ENCODE measurements at places on chromosomes 5 and 9.
A peak's percentile ranks its signal among the peaks of the same experiment; 100 is the strongest.

DNA sequence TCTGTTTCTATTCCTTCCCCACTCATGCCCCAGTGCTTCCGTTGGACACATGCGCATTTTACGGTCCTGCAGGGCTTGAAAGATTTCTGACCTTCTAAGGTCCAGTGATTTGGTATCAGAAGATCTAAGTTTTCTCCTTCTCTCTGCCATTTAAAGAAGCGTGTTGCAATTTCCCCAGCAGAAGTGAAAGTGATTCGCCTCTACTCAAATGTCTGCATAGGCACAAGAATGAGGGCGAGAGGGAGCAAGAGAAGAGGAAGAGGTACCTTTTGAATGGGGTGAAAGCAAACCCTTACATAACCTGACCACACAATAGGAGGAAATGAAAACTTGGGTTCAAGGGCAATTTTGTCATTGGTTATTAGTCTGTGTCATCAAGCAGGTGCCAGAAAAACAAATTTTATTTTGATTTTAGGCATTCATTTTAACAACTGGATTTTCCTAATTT, 31.7 kb upstream of the NR3C1 start:
- DNase-seq = no peak

DNA sequence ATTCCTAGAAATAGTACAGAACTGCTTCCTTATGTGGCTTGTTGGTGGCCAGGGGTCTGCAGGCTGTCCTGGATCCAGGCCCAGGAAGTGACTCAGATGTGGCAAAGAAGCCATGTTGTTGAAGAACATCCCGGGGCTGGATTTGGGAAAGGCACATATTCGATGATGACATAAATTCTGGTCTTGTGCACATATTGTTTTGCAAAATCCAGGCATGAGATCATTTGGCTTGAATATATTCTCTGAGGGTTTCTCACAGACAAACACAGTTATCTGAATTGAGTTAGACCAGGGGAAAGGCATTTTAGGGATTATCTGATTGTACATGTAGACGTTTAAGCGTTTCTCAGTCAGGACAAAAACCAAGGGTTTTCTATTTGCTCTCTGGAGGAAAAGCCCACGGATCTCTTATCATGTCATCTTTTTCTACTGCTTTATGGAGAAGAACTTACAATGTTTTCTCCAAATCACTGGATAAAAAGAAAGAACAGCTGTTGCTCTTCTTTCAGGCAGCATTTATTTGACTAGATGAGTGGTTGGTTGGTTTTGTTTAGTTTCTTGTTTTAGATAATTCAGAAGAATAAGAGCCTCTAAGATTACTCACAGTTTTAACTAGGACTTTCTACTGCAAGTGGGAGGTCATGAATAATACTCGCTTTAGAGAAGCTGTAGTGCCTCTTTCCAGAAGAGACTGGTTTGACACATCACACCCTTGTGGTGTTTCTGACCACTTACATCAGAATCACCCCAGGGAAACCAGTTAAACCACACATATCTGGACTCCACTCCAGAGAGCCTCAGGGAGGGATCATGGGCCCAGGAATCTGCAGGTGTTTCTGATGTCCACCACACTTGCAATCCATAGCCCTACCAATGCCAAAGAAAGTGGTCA, 29.5 kb upstream of the LHFPL2 start:
- DNase-seq = no peak

DNA sequence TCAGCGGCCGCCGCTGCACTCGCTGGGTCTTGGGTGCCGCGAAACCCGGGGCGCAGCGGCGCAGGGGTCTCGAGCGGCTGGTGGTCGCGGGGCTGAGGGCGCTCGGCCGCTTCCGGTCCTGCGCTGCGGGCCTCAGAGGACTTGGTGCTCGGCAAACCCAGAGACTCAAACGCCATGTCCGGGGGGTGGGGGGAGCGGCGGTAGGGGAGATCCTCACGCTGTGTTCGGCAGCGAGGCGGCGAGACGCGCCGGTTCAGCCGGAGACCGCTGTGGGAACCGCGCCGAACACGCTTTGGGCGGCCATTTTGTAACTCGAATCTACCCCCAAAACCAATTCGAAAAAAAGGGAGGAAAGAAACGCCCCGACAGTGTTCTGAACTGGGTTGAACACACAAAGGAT, 317.5 kb upstream of the CDH18 start:
- no peak for DNase-seq

DNA sequence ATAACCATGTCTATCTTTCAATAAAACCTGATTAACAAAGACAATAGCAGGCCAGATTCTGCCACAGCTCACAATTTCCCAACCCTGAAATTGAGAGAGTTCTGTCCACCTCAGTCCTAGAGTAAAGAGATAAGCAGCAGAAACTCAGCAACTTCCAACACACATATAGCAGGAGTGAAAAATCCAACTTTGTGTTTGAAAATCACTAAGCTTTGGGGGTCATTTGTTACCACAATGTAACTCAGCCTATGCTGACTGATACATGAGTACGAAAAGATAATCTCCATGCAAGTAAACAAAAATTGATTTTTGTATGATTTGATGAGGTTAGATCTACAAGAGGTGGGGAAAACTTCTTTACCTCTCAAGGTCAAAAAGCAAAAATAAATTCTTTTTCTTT, 231.0 kb upstream of the DAPK1 start:
- DNase-seq = no peak

DNA sequence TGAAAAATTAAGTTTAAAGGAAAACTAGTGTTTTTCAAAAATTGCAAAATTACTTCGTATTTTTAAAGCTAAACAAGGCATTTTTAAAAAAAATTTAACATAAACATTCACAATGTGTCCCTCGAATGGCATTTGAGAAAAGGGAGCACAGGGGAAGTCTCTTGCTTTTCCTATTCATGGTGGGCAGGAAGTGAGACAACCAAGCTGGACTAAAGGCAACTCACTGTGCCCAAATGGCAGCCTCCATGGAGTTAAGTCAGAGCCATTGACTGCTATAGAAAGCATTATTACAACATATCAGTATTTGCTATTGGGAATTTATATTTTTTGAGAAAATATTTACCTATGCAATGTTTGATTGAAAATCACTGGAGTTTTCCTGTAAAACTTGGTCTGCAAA, 8.3 kb downstream of the HNRNPH1 start:
- no peak for DNase-seq

DNA sequence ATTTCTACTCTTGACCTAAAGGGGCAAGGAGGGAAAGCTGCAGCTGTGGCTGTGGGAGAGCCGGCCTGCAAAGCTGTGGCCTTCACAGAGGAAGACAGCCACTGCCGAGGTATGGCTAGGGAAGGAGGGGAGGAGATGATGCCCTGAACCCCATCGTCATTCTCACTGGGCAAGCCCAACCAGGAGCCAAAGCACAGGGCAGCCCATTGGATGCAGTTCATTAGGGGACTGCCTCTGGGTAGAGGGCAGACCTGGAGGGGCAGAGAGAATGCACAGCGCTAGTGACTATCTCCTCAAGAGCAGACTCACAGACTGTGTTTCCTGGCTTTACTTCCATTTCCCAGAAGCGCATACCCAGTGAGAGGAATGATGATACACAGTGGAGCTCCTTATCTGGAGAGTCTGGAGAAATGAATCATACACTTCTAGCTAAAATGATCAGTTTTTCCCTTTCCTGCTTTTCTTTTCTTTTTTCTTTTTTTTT, 47.2 kb upstream of the TTC23L start:
- DNase-seq = no peak

DNA sequence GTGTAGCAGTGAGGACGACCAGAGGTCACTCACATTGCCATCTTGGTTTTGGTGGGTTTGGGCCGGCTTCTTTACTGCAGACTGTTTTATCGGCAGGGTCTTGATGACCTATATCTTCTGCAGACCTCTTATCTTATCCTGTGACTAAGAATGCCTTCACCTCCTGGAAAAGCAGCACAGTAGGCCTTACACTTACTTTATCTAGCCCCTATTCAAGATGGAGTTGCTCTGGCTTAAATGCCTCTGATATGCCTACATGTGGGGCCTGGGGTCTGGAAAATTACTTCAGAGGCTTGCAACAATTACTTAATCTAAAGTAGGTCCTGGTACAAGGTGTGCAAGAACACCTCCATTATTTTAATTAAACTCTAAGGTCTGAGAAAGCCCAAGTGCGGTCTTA, 86.9 kb upstream of the IL12B start:
- no peak for DNase-seq

DNA sequence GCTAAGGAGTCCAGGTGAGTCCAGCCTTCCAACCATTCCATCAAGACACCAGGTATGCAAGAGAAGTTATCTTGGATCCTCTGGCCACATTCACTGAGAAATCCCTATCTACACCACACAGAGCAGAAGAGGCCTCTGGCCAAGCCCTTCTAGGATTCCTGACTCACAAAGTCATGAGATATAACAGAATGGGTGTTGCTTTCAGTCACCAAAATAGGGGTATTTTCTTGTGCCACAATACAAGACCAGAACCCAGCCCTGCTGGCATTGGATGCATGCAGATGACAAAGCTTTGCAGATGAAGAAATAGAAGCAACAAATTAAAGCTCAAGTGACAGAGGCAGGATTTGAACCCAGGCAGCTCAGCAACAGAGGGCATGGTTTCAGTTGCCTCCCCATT, 73.5 kb downstream of the PTPN3 start:
- DNase-seq = no peak

- no peak for DNase-seq
Measured at GRCh38 chr5:34015120-34015822, 7.4 kb upstream of the AMACR start.

DNA sequence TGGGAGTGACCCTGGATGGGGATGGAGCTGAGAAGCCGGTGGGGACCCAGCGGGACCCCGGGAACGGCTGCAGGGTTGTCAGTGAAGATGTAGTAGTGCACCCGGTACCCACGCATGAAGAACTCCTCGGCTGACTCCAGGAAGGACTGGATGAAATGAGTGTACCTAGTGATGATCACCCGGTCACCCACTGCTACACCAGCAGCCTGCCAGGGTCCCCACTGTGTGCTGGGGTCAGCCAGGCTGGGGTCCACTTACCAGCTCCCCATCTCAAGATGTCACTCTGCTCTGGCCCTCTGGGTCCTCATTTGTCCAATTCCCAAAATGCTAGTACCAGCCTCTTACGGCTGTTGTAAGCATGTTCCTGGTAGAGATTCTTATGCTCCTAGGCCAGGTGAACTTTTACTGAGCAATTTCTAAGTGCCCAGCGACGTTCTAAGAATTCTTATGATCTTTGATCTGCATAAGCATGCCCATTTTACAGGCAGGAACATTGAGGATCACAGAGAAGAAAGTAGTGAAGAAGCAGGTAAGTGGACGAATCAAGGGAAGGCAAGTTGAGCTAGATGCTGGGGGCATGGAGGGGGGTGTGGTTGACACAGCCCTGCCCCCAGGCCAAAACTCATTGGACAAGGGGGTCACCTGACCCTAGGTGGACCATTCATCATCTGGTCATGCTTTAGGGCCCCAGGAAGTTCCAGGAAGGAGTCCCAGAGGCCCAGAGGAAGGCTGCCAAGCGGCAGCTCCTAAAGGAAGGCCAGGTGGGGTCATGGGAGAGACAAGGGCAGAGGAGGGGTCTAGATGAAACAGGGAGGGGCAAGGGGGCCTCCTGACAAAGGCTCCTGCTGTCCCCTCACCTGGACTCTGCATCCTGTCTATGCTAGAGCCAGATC, 9.4 kb downstream of the GBGT1 start:
- no peak for DNase-seq

DNA sequence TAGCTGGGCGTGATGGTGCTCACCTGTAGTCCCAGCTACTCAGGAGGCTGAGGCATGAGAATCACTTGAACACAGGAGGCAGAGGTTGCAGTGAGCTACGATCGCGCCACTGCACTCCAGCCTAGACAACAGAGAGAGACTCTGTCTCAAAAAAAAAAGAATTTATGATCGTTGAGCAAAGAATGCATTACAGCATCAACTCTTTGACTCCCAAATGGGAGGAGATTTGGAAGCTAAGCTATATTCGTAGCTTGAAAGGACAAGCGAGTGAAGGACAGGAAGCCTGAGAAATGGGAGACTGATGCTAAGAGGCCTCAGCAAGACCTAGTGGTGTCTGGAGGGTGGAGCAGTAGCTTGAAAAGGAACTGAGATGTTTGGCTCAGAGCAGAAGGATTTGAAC, 10.3 kb upstream of the CCIN start:
- no peak for DNase-seq

DNA sequence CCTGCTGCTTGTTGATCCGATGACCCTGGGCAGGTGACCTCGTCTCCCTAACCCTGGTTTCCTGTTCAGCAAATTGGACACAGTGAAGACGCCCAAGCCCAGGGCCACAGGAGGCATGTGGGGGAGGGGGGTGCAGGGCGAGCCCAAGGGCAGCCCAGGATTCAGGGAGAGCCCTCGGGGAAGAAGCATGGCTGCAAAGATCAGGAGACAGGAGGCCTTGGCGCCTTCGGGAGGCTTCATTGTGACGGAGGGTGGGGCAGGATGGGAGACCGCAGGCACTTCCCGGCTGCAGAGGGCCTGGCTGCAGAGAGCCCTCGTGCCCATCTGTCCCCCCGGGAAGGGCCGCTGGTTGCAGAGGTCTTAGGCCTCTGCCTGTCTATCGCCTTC, 6.2 kb downstream of the ASS1 start:
- no peak for DNase-seq

DNA sequence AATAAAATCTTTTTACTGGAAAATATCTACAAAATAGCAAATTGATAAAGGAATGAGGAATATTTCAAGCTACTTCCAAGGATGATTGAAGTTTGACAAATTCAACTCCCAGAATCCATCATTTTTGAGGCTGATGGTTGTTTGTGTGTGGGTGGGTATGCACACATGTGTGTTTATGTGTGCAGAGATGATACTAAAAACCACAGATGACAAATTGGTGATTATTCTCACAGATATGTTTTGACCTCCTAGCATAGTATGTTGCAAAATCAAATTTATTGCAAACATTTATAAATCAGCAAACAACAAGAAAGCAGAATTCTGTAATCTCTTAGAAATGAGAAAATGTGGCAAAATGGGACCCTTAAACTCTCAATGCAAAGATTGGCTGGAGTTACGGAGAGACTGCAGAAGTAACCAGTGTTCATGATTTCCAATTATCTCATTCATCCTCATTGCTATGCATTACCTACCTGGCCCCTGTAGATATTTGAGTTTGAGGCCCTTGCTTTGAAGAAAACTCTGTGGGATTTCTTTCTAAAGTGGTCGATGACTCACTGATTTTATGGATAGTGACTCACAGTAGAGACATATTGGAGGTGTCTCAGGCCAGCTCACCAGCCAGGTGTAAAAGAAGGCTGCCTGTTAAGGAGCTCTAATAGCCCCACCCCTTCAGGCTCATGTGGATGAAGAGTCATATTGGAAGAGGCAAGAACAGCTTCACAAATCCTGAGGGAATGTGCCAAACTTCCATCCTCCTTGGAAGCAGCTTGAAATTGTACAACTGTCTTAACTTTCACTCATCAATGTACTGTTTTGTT, 44.6 kb upstream of the TMC1 start:
- peak; percentile 20 for DNase-seq

GRCh38 chr9:35649431-35650340, 1.0 kb downstream of the SIT1 start:
- no peak for DNase-seq

- no peak for DNase-seq
Measured at GRCh38 chr5:181163487-181164075, 16.2 kb downstream of the OR2V2 start.

- no peak for DNase-seq
Measured at GRCh38 chr5:52262844-52263243, 524.9 kb upstream of the ITGA1 start.

GRCh38 chr5:74476046-74476818, 164.3 kb downstream of the ENC1 start:
- DNase-seq = no peak

Data from activated T-cell treated with anti-CD3 and anti-CD28 coated beads for 48 hours (primary cell).